ENCODE measurements at places on chromosomes 13 and 19. TPM values are rescaled to one million over a fixed set of nuclear protein-coding genes. Genes with fewer than 3 reads are reported as not detected.
A peak's percentile ranks its signal among the peaks of the same experiment; 100 is the strongest.

The DKKL1 gene
- not detected for total RNA-seq

DNA sequence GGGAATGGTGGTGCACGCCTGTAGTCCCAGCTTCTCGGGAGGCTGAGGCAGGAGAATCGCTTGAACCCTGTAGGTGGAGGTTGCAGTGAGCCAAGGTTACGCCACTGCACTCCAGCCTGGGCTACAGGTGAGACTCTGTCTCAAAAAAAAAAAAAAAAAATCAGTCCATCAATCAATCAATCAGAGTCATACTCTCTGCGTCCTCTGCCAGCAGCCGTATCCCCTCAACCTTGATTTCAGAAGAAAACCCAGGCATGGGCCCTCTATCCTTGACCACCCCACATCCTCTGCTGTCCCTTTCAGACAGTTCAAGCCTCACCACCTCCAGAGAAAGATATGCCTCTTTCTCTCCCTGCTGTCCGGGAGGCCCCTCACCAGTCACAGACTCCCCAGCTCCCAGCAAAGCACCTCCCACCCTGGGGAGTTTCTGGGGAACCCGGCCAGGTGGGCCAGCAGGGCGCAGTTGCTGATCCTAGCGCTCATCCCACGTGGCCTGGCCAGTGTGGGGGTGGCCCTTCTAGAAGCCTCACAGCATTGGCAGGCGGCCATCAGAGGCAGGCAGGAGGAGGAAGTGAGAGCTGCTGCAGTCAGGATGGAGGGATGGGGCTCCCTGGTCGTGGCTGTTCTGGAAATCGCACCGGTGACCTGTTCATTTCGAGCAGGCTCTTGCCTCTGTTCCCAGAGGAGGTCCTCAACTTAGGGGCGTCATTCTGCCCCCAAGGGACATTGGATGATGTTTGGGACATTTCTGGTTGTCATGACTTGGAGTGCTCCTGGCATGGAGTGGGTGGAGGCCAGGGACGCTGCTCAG, 10.2 kb upstream of the JSRP1 start:
- H3K4me1 ChIP-seq, result peaks cover 33% of the 10 kb centered on the region
- H3K27me3 ChIP-seq, result no peaks in the 10 kb centered on the region
- peaks cover 4% of the 10 kb centered on the region for H3K36me3 ChIP-seq
- peak; percentile 89 for DNase-seq

GRCh38 chr19:4523306-4524110, 5.2 kb upstream of the PLIN4 start:
- no peak overlapping the region for H3K4me3 ChIP-seq
- DNase-seq, result peak; percentile 51
- no peaks in the 10 kb centered on the region for H3K36me3 ChIP-seq
- no peak overlapping the region for H3K27ac ChIP-seq

- no peaks in the 10 kb centered on the region for H3K27me3 ChIP-seq
- H3K4me3 ChIP-seq, result no peak overlapping the region
- DNase-seq, result no peak
- no peak overlapping the region for H3K27ac ChIP-seq
Observed at GRCh38 chr13:67156723-67157060, 73.4 kb downstream of the PCDH9 start.

The ZSCAN1 gene
- not detected for total RNA-seq

The ZNF823 gene
- total RNA-seq, result 3.3 TPM

- no peaks in the 10 kb centered on the region for H3K36me3 ChIP-seq
- no peak overlapping the region for H3K27ac ChIP-seq
- no peaks in the 10 kb centered on the region for H3K27me3 ChIP-seq
- peaks cover 64% of the 10 kb centered on the region for H3K4me1 ChIP-seq
- no peak overlapping the region for H3K4me3 ChIP-seq
Observed at GRCh38 chr13:40598569-40598968, 67.9 kb downstream of the FOXO1 start.

GRCh38 chr19:46287585-46287984, 9.3 kb upstream of the HIF3A start:
- DNase-seq, result no peak
- H3K4me1 ChIP-seq, result peaks cover 35% of the 10 kb centered on the region
- H3K27ac ChIP-seq, result peak overlapping the region; percentile 7

GRCh38 chr13:41315443-41316047, 4.5 kb downstream of the NAA16 start:
- H3K36me3 ChIP-seq, result peaks cover 4% of the 10 kb centered on the region
- no peak for DNase-seq
- no peak overlapping the region for H3K4me3 ChIP-seq
- no peaks in the 10 kb centered on the region for H3K27me3 ChIP-seq
- no peak overlapping the region for H3K27ac ChIP-seq

DNA sequence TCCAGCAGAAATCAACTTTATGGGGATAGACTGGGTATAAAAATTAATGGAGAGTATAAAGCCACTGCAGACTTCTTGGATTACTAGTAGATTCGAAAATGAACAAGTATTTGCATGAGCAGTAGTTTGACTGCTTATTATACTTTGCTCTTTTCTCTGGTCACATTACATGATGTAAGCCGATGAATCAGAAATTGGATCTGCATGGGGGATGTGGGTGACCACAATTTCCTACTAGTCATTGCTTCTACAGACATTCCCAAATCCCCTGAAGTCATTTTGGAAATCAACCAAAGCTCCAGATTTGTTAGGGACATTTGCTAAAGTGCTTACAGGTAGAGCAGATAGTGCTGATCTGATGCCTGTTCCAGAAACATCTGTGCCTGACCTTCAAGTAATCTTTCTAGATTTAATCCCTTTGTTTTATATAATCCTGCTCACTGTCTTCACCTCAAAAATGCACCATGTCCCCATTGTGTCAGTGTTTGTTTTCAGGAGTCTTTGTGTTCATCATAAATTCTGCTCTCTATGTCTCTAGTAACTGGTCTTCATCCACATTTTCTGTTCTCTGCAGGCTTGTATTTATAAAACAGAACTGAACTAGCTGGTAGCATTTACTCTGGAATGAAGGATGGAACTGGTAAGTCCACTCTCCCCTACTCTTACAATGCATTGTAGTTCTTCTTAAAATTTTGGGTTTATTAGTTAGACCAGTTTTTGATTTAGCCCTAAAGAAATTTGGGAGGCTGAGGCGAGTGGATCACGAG, 201.5 kb upstream of the CSNK1A1L start:
- H3K36me3 ChIP-seq, result no peaks in the 10 kb centered on the region
- no peak overlapping the region for H3K4me3 ChIP-seq
- H3K27me3 ChIP-seq, result no peaks in the 10 kb centered on the region

DNA sequence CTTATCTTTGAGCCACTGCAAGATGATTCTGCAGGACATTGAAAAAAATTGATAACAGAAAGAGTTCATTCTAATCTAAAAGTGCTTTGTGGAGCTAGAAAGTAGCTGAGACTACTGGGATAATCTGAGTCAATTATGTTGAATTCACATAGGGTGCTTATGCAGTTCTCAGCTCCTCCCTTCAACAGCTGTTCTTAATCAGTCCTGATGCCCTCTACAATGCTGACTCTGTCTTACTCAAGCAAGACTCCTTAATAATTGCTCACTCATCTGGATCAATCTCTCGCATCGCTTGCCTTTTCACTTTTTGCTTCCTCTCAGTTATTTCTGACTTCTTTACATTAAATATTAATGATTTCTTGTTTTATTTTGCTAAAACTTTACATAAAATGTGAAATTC, 182.1 kb downstream of the PCDH17 start:
- H3K4me1 ChIP-seq, result no peaks in the 10 kb centered on the region
- H3K4me3 ChIP-seq, result no peak overlapping the region
- no peaks in the 10 kb centered on the region for H3K36me3 ChIP-seq
- H3K27ac ChIP-seq, result no peak overlapping the region
- no peak for DNase-seq
- no peaks in the 10 kb centered on the region for H3K27me3 ChIP-seq

The PTH2 gene
- total RNA-seq, result not detected

GRCh38 chr13:108968566-108968965, 339.2 kb downstream of the MYO16 start:
- no peaks in the 10 kb centered on the region for H3K36me3 ChIP-seq
- no peak for DNase-seq
- H3K4me3 ChIP-seq, result no peak overlapping the region
- H3K4me1 ChIP-seq, result no peaks in the 10 kb centered on the region
- H3K27me3 ChIP-seq, result no peaks in the 10 kb centered on the region

The SMAD9 gene
- total RNA-seq, result 4.2 TPM

DNA sequence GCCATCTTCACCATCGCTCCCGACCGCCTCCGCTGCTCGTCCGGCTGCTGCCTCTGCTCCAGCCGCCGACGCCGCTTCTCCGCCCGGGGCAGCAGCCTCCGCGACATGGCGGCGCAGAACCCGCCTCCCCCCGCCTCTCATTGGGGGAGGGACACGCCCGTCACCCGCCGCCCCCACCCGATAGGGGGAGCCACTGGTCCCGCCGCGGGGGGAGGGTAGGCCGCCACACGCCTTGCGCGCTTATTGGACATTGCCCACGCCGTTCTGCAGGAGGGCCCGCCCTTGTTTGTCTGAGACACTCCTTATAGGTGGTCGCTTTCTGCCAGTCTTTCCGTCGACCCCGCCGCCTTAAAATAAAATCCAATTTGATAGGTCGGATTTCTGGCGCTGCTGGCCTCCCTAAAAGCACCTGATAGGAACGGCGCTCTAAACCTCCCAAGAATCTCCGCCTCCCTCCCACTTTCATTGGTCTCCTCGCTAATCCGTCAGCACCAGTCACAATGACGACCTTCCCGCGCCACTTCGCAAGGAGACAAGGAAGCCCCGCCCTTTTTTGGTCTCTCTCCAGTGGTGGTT, at the start of gene HNRNPL:
Gene HNRNPL (minus strand): TSS at position 127 of the 576 bp plus-strand sequence. CDS start 20 bp downstream, at position 107.
- H3K36me3 ChIP-seq, result peaks cover 35% of the 10 kb centered on the region
- H3K4me3 ChIP-seq, result peak within 1 kb of the TSS; percentile 99
- peak; percentile 99 for DNase-seq
- H3K4me1 ChIP-seq, result peaks cover 67% of the 10 kb centered on the region
- H3K27ac ChIP-seq, result peak within 1 kb of the TSS; percentile 100
- H3K27me3 ChIP-seq, result no peaks in the 10 kb centered on the region

DNA sequence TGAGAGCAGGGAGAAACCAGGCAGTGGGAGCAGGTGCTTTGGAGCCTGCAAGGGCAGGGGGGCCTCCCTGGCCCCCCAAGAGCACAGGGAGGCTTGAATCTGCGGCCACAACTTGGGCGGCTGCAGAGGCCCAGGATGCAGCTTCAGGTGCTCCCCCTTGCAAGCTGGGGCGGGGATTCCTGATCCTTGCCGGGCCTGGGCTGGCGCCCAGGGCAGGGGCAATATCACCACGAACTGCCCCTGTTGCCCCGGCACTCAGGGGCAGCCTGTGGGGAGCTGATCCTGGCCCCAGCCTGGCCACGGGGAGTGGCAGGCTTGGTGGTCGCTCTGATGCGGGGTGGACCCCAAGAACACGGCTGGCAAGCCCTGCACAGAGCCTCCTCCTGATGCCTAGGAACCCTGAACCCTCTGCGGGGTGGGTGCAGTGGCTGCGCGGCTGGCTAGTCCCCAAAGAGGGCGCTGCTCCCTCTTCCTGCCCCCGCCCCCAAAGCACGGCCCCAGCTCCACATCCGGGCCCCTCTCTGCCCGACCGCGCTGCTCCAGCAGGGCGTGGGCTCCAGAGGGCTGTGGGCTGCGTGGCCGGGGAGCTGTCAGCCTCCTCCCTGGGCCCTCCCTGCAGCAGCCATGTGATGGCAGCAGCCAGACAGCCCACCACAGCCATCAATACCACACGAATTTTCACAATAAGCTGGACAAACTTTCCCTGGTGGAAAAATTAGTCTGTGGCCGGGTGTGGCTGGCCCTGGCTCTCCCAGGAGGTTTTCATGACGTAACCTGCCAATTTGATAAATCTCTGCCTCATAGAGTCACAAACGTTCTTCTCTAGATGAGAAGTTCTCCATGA, 21.0 kb downstream of the TNFSF9 start:
- no peak overlapping the region for H3K27ac ChIP-seq
- H3K4me1 ChIP-seq, result peaks cover 7% of the 10 kb centered on the region
- H3K36me3 ChIP-seq, result no peaks in the 10 kb centered on the region
- no peak for DNase-seq
- H3K4me3 ChIP-seq, result no peak overlapping the region

The FPR1 gene
- total RNA-seq, result 4.5 TPM

GRCh38 chr13:21850013-21851006, 179.4 kb downstream of the FGF9 start:
- H3K36me3 ChIP-seq, result no peaks in the 10 kb centered on the region
- no peak overlapping the region for H3K4me3 ChIP-seq
- peaks cover 11% of the 10 kb centered on the region for H3K4me1 ChIP-seq
- H3K27me3 ChIP-seq, result no peaks in the 10 kb centered on the region
- no peak for DNase-seq
- no peak overlapping the region for H3K27ac ChIP-seq

DNA sequence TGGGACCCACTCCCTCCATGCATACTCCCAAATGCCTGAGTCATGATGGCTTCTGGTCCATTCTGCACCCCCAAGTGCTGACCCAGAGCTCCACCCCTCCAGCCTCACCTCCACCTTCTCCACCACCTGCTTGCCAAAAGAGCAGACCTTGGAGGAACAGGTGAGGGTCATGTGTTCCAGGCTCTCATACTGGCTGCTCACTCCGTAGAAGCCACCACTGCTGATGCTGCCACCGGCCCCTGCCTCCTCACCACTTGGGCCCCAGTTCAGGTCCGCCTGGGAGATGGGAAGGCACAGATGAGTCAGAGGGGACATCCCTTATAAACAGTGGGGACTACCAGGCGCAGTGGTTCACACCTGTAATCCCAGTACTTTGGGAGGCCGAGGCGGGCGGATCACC, 7.9 kb downstream of the CD37 start:
- peaks cover 74% of the 10 kb centered on the region for H3K36me3 ChIP-seq
- no peak for DNase-seq
- H3K4me1 ChIP-seq, result peaks cover 29% of the 10 kb centered on the region
- no peak overlapping the region for H3K27ac ChIP-seq
- H3K4me3 ChIP-seq, result no peak overlapping the region

- H3K27ac ChIP-seq, result no peak overlapping the region
- no peaks in the 10 kb centered on the region for H3K27me3 ChIP-seq
- DNase-seq, result no peak
- no peaks in the 10 kb centered on the region for H3K4me1 ChIP-seq
Observed at GRCh38 chr13:79806821-79807220, 325.9 kb downstream of the NDFIP2 start.

DNA sequence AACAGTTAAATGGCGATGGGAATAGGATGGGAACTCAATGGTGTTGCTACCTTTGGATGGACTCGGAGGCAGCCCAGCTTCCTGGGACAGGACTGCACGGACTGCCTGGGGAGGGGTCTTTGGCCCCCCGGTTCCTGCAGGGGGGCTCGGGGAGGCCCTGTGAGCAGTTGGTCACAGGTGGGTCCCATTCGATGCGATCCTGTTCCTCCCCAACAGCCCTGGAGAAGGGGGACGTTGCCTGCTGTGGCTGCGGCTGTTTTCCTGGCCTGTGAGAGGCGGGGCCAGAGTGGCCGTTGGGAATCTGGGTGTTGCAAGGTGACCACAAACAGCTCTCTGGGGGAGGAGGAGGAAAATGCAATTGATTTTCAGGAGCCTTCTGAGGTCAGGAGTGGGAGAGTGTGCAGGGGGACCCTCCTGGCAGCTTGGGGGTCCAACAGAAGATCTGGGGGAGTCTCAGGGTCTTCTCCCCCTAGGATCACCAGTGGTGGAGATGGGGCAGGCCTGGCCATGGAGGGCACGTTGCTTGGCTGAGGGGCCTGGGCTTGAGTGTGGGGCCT, 1.9 kb upstream of the PLPPR3 start:
- H3K27ac ChIP-seq, result no peak overlapping the region
- DNase-seq, result no peak
- peaks cover 15% of the 10 kb centered on the region for H3K4me1 ChIP-seq
- H3K4me3 ChIP-seq, result no peak overlapping the region
- H3K36me3 ChIP-seq, result no peaks in the 10 kb centered on the region

The MLLT1 gene
- 36.0 TPM for total RNA-seq

The LIM2 gene
- total RNA-seq, result not detected

GRCh38 chr13:24053519-24054251, 106.8 kb upstream of the SPATA13 start:
- no peak for DNase-seq
- H3K27me3 ChIP-seq, result no peaks in the 10 kb centered on the region
- no peak overlapping the region for H3K4me3 ChIP-seq

The TMEM272 gene
- total RNA-seq, result 0.30 TPM
